T-helper 17 cell (primary cell): ENCODE measurements at places on chromosomes 6 and 20.
A peak's percentile ranks its signal among the peaks of the same experiment; 100 is the strongest.

DNA sequence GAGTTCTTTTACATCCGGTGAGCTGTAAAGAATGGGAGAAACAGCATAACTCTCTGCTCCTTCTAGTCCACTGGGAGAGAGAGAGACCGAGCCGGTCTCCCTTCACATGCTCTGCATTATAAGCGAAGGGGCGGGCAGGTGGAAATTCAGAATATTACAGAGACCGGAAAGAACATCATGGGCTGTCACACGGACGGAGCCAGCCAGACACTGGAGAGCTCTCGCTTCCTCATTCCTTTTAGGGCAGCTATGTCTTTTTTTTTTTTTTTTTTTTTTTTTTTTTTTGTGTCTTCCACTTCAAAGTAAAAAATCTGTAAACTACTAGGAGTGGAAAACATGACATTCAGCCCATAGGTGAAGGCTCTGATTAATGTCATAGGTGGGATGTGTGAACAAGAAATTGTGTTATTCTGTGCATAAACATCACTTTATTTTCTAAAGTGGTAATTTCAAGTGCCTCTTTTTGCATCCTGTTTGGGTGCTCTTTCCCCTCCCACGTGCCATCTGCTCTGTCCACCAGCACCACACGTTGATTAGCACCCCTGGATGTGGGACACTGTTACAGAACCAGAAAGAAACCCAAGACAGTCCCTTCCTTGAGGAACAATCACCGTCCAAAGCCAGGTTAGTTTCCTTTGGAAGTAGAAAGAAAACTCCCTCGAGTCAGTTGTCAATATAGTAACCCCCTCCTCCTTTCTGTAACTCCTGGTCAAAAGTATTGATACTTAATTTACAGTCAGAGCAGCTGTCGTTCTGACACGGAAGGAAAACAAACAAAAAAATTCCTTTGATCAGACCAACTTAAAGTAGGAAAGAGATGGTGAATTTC lies at the start of gene TAGAP:
Gene TAGAP (minus strand): TSS at position 93 of the 829 bp plus-strand sequence. CDS start 845 bp downstream, outside the sequence.
- peak; percentile 82 for DNase-seq

- no peak for DNase-seq
These were observed 82.1 kb downstream of the GCNT2 start for GRCh38 chr6:10603219-10603618.

DNA sequence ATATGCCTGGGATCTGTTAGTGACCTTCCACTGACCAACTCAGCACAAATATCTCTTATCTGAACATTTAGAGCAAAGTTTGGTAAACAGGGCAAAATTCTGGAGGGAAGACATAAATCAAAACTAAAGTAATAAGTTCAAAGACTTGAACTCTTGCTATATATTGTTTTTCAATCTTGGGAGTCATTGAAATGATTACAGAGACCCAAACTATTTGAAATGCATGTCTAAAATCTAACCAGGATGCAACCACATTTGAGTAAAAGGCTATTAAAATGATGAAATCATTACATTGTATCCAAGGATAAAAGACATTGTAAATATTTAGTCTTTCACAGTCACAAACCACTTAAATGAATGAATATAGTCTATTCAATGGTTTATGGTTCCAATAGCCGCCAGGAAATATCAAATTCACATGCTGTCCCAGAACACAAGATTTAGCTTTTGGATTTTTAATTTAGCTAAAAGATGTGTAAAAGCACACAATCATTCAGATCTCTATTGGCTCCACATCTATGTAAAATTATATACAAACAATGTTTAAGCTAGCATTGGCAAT lies 256.6 kb upstream of the EPHA7 start:
- DNase-seq, result no peak

DNA sequence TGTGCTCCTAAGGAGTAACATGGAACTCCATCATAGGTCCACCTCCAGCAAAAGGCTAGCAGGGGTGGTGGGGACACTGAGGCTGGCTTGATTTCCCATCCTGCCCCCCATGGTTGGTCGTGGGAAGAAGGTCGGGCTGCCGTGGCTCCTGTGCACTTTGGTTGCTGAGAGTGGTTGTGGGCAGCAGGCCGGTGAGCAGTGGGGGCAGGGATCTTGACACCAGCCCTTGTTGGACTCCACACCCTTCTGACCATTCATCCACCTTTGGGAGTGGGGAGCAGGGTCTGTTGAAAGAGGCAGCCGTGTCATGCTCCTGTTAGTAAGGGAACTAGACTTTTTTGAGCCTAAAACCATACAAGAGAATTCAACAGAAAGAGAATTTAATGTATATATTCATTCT lies 175.2 kb downstream of the ARID1B start:
- no peak for DNase-seq

- DNase-seq, result no peak
These were observed 196.3 kb downstream of the KHDC1L start for GRCh38 chr6:73028893-73029450.

DNA sequence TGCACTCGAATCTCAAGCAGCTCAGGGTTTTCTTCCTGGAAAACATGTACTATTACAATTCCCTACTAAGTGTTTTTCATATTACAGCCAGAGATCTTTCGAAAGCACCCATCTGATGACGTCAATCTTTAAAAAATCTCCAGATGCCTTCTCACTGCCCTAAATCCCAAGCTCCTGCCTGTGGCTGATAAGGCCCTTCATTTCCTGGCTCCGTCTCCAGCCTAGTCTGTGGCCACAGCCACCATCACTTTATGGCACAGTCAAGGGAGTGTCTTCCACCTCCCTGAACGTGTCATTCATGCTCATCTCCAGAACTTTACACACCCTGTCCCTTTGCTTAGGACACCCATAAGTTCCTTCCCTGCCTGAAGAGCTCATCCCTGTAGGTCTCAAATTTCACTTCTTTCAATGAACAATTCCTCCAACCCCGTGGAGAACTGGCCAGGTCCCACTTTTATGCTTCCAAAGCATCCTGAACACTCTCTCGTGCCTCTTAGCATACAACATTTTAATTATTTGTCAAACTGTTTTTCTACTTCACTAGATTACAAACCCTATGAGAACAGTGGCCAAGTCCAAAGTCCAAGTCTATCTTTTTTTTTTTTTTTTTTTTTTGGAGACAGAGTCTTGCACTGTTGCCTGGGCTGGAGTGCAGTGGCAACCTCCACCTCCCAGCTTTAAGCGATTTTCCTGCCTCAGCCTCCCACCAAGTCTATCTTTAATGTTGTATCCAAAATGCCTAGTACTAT lies 106.1 kb upstream of the AGPAT4 start:
- no peak for DNase-seq

GRCh38 chr20:57788936-57789613 lies 79.3 kb upstream of the PMEPA1 start:
- no peak for DNase-seq

GRCh38 chr6:111354758-111355555 lies 128.1 kb downstream of the REV3L start:
- no peak for DNase-seq

- no peak for DNase-seq
These were observed 13.3 kb downstream of the TAF4 start for GRCh38 chr20:62052336-62052841.

GRCh38 chr20:50895111-50895830 lies 36.0 kb downstream of the ADNP start:
- DNase-seq, result no peak

DNA sequence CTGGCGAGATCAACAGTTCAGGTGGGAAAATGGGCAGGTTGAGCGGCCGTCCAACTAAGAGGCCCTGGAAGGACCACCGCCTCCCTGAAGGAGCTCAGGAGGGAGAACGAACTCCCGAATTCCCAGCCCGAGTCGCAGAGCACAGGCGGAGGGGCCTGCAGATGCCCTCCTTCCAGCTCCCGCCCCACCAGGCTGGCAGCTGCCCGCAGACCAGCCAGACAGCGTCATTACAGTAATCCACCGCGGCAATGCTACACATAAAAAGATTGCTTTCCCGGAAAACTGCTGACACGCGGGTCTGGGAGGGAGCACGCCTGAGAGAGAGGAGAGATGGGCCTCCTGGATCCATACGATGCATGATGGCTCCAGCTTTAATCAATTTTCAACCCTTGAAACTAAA lies 30.5 kb upstream of the SLCO4A1 start:
- DNase-seq, result no peak

- no peak for DNase-seq
These were observed 83.3 kb upstream of the SIRPA start for GRCh38 chr20:1811621-1812498.

GRCh38 chr6:2020909-2021308 lies 224.5 kb downstream of the GMDS start:
- DNase-seq, result no peak

GRCh38 chr6:145736661-145737144 lies 1.4 kb upstream of the EPM2A start:
- DNase-seq, result no peak

DNA sequence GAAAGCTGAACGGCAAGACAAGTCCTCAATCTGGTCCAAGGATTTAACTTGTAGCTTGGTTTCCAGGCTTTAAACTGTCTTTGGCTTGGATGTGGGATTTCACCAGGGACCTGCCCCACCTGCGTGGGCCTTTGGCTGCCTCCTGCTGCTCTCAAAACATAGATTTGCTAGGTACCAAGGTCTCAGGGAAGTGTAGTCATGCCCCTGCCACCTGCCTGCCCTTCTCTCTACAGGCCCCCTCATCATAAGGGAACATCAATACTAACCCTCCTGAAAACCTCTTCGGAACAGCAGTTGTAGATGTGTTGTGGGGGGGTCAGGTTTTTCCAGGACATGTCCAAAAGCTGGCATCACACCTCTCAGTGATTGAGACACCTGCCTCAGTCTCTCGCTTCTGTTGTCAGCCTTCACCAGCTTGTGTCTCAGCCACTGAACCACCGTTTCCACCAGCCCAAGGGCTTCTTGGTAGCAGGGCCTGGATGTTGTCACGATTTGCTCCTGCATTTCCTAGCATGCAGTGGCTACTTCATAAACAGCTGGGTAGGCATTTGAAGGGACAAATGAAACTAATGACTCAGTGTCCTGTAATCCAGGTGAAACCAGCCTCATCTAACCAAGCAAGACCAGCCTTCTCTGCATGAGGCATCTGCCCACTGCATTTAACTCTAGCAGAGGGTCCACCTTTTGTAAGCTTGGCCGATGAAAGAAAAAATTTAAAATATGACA lies 141.6 kb upstream of the THBS2 start:
- DNase-seq, result no peak

GRCh38 chr6:89527634-89528033 lies 94.7 kb downstream of the ANKRD6 start:
- no peak for DNase-seq

GRCh38 chr6:33950472-33950881 lies 146.7 kb upstream of the MLN start:
- no peak for DNase-seq

- DNase-seq, result no peak
These were observed 74.6 kb upstream of the SLC22A23 start for GRCh38 chr6:3531481-3531880.

DNA sequence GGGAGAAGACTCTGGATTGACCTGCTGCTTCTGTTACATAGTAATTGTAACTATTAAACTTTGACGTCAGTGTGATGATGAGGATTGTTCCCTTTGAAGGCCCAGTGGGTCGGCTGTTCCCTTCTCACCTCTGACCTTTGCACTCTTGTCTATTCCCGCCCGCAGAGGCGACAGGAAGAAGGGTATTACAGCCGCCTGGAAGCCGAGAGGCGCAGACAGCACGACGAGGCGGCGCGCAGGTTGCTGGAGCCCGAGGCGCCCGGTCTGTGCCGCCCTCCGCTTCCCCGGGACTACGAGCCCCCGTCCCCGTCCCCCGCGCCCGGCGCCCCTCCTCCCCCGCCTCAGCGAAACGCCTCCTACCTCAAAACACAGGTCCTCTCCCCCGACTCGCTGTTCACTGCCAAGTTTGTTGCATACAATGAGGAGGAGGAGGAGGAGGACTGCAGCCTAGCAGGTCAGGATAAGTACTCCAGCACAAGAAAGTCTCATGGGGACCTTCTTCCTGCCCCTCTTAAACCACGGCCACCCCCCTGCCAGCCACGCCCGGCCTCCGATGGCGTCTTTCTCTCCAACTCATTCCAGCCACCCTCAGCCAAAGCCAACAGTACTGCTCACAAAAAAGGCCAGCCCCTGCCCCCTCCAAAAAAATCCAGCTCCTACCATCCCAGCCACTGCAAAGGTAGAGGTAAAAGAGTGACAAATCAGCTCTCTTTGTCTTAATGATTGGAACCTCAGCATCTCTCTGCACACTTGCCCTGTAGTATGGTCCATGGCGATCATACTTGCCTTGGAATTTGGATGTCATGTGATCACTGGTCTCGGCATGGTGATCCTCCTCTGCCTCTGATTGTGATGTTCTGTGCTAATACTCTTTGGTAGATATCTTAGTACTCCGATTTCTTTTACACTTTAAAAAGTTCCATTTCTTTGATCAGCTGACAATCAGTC lies 31.6 kb upstream of the KIF25 start:
- DNase-seq, result no peak

DNA sequence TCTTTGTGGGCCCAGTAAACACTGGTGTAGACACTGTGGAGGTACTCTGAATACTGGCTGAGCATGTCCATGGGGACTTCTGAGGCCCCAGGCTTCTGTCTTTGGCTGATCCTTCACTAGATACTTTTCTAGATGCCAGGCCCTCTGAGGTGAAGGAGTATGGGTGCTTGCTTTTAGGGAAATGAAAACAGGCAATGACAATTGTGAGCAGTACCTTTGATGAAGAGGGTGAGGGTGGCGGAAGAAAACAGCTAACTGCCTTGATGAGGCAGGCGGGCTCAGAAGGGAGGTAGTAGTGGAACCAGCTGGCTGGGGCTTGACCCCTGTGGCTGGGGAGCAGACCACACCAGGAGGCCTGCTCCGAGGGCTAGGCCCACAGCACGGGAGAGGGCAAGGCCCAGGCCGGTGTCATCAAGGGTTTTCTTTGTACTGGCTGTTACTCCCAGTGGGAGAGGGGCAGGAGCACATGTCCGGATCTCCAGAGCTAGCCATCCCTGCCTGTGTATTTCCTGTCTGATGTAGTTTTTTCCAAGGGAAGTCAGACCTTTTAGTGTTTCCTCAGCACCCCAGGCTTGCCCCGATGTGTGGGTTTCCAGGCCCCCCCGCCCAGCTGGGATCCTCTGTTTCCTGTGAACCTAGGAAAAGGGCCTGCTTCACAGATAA lies 3.9 kb downstream of the PLCG1 start:
- no peak for DNase-seq

- DNase-seq, result peak; percentile 13
These were observed 68.0 kb downstream of the PLAGL1 start for GRCh38 chr6:143940011-143940597.

DNA sequence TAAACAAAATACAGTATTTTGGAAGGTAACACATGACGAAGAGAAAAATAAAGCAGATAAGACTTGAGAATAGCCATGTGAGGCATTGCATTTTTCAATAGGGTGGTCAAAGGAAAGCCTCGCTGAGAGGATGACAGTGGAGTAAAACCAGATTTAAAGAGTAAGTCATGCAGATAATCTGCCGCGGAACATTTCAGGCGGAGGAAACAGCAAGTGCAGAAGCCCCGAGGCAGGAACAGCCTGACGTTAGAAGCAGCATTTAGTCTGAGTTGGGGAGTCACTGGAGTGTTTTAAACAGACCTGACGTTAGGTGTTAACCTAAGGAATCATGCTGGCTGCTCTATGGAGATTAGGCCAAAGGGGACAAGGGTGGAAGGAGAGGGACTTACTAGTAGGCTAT lies 65.0 kb upstream of the VSTM2L start:
- DNase-seq, result no peak

GRCh38 chr20:17281478-17281877 lies 54.6 kb downstream of the PCSK2 start:
- DNase-seq, result no peak

- no peak for DNase-seq
These were observed 59.8 kb upstream of the FNDC1 start for GRCh38 chr6:159109391-159109790.
